Spinal cord (tissue), 10 donors: ENCODE measurements at places on chromosomes 4 and X. TPM values are rescaled to one million over a fixed set of nuclear protein-coding genes. Genes with fewer than 3 reads are reported as not detected.

GRCh38 chr4:168475745-168476144, 4.5 kb downstream of the DDX60L start:
- DNase-seq = no peak
- H3K4me3 ChIP-seq = no peak overlapping the region
- no peaks in the 10 kb centered on the region for H3K27me3 ChIP-seq
- H3K27ac ChIP-seq = no peak overlapping the region
- peaks cover 6% of the 10 kb centered on the region for H3K4me1 ChIP-seq
- no peaks in the 10 kb centered on the region for H3K36me3 ChIP-seq

UCP1 gene
- total RNA-seq = 0.61 TPM

GRCh38 chr4:73612032-73612431, 8.2 kb downstream of the RASSF6 start:
- no peaks in the 10 kb centered on the region for H3K27me3 ChIP-seq
- H3K4me3 ChIP-seq = no peak overlapping the region
- H3K36me3 ChIP-seq = no peaks in the 10 kb centered on the region
- H3K4me1 ChIP-seq = no peaks in the 10 kb centered on the region
- H3K27ac ChIP-seq = no peak overlapping the region
- DNase-seq = no peak

DNA sequence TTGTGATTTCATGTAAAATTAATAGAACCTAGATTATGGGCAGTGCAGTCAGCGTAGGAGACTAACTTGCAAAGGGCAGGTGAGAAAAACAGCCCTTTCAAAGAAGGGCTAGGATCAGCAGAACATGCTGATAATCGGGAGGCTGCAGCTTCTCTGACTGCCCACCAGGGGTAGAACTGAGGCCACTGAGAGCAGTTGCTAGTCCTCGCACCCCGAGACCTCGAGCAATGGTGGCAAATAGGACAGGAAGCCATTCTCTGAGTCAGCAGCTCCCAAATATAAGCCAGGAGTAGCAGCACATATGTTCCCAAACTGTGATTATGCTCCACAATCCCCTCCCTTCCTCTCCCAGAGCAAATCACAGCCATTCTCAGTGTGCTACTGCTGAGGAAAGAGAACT, 186.5 kb downstream of the MSL3 start:
- H3K4me3 ChIP-seq = no peak overlapping the region
- H3K4me1 ChIP-seq = no peaks in the 10 kb centered on the region
- no peak for DNase-seq
- H3K27me3 ChIP-seq = peaks cover under 1% of the 10 kb centered on the region
- H3K27ac ChIP-seq = no peak overlapping the region
- no peaks in the 10 kb centered on the region for H3K36me3 ChIP-seq

DNA sequence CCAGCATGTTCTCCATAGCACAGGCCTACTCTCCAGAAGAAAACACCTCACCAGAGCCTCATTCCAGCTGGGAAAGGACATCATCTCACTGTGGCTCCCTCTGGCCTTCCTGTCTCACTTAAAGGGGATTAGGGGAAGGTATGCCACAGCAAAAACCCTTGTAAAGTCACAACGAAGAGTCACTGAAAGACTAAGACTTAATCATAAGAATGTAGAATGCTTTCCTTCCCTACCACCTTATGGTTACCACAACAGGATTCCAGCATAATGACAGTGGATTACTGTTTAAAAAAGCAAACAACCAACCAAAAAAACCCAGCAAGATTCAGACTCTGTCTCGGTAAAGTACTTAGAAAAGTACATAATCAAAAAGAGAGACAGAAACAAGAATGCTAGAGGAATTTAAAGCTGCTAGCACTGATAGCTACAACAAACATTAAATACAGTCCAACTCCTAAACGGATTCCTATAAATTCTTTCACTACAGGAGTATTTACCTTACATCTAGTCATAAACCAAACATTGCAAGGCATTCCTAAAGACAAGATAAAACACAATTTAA, 75.1 kb downstream of the BANK1 start:
- H3K36me3 ChIP-seq = no peaks in the 10 kb centered on the region
- no peaks in the 10 kb centered on the region for H3K4me1 ChIP-seq
- DNase-seq = no peak
- H3K27ac ChIP-seq = no peak overlapping the region
- H3K27me3 ChIP-seq = no peaks in the 10 kb centered on the region
